ENCODE measurements at places on chromosomes 3 and 15.

GRCh38 chr3:184912163-184912562 is 100.2 kb downstream of the VPS8 start:
- no peak for DNase-seq

DNA sequence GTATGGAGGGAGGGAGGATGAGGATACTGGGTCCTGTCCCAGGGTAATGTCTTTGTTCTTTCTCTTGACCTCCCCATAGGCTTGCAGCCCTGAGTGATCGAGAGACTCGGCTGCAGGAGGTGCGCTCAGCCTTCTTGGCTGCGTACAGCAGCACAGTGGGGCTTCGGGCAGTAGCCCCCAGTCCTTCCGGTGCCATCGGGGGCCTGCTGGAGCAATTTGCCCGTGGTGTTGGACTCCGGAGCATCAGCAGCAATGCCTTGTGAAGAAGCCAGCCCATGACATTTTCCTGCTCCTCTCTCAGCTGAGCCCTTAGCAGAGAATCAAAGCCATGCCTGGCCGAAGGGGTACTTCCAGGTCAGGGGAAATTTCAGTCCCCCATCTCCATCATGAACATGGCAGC is 1.9 kb upstream of the CPNE9 start:
- no peak for DNase-seq

DNA sequence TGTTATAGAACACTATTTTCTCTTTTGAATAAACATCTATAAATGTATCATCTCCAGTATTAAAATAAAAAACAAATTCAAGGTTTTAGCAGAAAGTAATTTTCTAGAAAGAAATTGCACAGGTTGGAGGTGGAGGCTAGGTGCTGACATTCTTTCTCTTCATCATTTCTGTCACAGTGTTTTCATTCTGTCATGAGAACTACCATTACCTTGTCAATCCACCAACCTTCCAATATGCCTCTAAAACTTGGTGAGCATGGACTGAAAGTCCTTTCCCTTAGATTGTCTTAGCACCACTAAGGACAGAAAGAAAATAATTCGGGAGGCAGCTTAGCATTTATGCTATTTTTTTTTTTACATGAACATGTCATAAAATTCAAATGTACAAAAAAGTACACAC is 596.2 kb upstream of the DPPA4 start:
- DNase-seq, result no peak

GRCh38 chr15:70627734-70628548 is 135.4 kb downstream of the UACA start:
- DNase-seq, result no peak

- no peak for DNase-seq
These were observed 283.1 kb upstream of the UBE2E2 start for GRCh38 chr3:22920006-22920405.

DNA sequence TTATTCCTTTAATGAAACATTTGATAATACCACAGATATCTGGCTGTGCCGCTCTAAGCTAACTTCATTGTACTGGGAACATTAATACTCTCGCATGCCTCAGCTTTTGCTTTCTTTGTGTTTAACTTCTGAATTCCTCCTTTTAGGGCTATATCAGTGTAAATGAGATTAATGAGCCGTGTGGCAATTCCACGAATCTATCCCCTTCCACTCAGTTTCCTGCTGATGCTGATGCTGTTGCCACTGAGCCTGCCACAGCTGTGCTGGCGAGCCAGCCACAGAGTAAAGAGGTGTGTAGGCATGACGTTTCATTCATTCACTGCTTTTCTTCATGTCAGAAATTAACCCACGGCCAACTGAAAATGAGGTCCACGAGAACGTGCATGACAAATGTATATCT is 30.0 kb upstream of the ABHD10 start:
- no peak for DNase-seq

Measured in CD4-positive, CD25-positive, alpha-beta regulatory T cell (primary cell).